ENCODE measurements at places on chromosomes 5 and 9. TPM values are rescaled to one million over a fixed set of nuclear protein-coding genes. Genes with fewer than 3 reads are reported as not detected.

GRCh38 chr5:37490120-37490810 lies 111.1 kb downstream of the WDR70 start:
- no peaks in the 10 kb centered on the region for H3K36me3 ChIP-seq
- DNase-seq, result no peak
- no peaks in the 10 kb centered on the region for H3K27me3 ChIP-seq
- H3K4me3 ChIP-seq, result no peak overlapping the region
- H3K4me1 ChIP-seq, result no peaks in the 10 kb centered on the region

GRCh38 chr9:134687556-134687955 lies 46.0 kb downstream of the COL5A1 start:
- H3K4me3 ChIP-seq, result no peak overlapping the region
- no peak for DNase-seq
- H3K4me1 ChIP-seq, result peaks cover 24% of the 10 kb centered on the region
- H3K27me3 ChIP-seq, result no peaks in the 10 kb centered on the region
- no peaks in the 10 kb centered on the region for H3K36me3 ChIP-seq

- H3K36me3 ChIP-seq, result no peaks in the 10 kb centered on the region
- no peak overlapping the region for H3K4me3 ChIP-seq
- no peak for DNase-seq
- H3K27ac ChIP-seq, result no peak overlapping the region
Measured at GRCh38 chr5:83900306-83900705, 179.7 kb upstream of the HAPLN1 start.

Gene C5orf58
- not detected for total RNA-seq

Gene BTNL9
- total RNA-seq, result 0.75 TPM

GRCh38 chr5:73899055-73899454 lies 273.1 kb downstream of the ARHGEF28 start:
- H3K36me3 ChIP-seq, result no peaks in the 10 kb centered on the region
- H3K27ac ChIP-seq, result no peak overlapping the region
- H3K27me3 ChIP-seq, result no peaks in the 10 kb centered on the region
- H3K4me3 ChIP-seq, result no peak overlapping the region
- peaks cover 3% of the 10 kb centered on the region for H3K4me1 ChIP-seq

Gene TAS2R1
- total RNA-seq, result not detected

- no peak for DNase-seq
- H3K27ac ChIP-seq, result no peak overlapping the region
- H3K27me3 ChIP-seq, result no peaks in the 10 kb centered on the region
- no peaks in the 10 kb centered on the region for H3K4me1 ChIP-seq
- no peaks in the 10 kb centered on the region for H3K36me3 ChIP-seq
Measured at GRCh38 chr5:92694067-92694466, 887.0 kb downstream of the NR2F1-AS1 start.

- no peaks in the 10 kb centered on the region for H3K4me1 ChIP-seq
- no peak for DNase-seq
- no peaks in the 10 kb centered on the region for H3K36me3 ChIP-seq
- H3K27ac ChIP-seq, result no peak overlapping the region
- no peaks in the 10 kb centered on the region for H3K27me3 ChIP-seq
- no peak overlapping the region for H3K4me3 ChIP-seq
Measured at GRCh38 chr5:57280853-57281252, 107.0 kb downstream of the GPBP1 start.

Gene FBP2
- total RNA-seq, result not detected

- H3K27me3 ChIP-seq, result no peaks in the 10 kb centered on the region
- no peak overlapping the region for H3K4me3 ChIP-seq
- H3K36me3 ChIP-seq, result no peaks in the 10 kb centered on the region
- DNase-seq, result no peak
- peaks cover 11% of the 10 kb centered on the region for H3K4me1 ChIP-seq
Measured at GRCh38 chr9:68515326-68516017, 25.2 kb downstream of the TMEM252 start.

DNA sequence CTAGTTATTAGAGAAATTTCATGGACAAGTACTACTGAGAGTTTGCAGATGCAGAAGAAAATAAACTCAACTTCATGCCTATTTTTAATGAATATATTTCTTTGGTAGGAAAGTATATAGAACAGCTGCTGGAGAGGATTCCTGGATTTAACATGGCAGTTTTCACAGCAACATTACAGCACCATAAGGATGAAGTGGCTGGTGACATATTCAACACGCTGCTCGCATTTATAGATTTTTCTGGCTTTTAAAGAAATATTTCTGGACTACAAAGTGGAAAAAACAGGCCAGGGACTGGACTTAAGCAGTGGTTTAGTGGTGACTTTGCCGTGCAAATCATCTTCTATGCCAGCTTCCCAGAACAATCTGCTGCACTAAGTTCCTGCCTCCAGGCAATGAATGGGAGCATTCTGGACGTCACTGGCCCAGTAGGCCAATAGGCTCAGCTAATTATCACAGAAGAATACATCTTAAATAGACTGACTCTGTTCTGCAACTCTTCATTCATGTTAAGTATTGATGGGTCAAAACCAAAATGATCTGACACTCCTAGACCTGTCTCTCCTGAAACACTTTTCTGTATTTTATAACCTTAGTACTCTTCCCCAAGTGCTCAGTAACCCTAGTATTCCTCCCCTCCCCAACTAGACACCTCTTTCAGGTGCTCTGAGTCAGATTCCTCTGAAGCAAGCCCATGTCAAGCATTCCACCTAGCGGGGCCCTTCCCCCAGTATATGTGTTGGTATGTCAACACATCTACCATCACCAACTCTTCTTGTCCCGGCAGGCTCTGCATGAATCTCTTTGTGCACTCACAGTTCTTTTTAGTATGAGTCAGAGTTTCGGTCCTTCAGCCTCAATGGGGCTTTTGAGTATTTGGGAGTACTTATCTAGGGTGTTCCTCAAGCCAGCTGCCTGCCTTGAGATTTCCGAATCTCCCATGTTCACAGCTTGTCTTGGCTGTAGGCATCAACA lies 625.5 kb downstream of the CHSY3 start:
- H3K4me1 ChIP-seq, result no peaks in the 10 kb centered on the region
- no peak overlapping the region for H3K27ac ChIP-seq
- no peaks in the 10 kb centered on the region for H3K27me3 ChIP-seq
- no peak for DNase-seq

Gene IL9
- total RNA-seq, result not detected

All from esophagus squamous epithelium (tissue), 5 donors.